Activated B cell treated with CpG ODN at 0.5 μM for 24 hours (primary cell): ENCODE measurements at places on chromosomes 2 and 18.

GRCh38 chr18:8889489-8889888, 184.1 kb downstream of the MTCL1 start:
- DNase-seq: no peak

DNA sequence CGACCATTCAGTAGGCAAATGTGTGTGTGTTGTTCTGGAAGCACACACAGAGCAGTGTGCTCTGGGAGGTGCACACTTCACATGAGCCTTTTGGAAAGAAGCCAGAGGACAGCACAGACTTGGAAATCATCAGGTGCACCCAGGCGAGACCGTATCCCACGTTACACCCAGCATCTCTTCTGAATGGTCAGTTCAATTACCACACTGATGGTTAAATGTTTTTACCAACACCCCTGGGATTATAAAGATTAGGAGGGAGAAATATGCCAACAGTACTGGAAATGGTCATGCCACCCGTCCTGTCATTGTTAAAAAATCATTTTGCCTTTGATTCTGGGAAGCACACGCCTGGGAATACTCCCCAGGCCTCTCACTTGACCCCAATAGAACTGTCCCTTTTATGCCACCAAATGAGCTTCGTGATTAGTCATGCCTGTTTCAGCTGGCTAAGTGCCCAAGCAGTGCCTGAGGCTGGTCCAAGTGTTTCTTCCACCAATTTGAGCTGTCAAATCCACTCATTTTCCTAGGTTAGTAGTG, 183.7 kb downstream of the NRP2 start:
- DNase-seq: no peak

DNA sequence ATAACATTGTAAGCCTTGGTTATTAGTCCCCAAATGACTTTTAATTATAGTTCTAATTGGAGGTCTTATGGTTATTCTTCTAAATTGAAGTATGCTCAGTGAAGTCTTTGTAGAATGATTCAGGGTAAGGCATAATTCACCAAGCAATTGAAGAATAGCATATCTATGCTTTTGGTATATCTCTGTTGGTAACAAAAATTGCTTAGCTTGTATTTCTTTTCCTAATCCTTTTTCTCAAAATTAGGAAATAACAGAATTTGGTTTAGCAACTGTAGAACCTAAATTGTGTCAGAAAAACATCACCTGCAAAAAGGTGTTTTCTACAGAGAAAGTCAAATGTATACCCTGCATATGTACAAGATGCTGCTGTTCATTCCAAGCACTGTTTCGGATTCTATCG, 189.2 kb upstream of the EPHA4 start:
- DNase-seq: no peak

- no peak for DNase-seq
Measured at GRCh38 chr2:42835577-42836371, 43.4 kb upstream of the HAAO start.

GRCh38 chr2:207260021-207260420, 94.3 kb upstream of the KLF7 start:
- no peak for DNase-seq

DNA sequence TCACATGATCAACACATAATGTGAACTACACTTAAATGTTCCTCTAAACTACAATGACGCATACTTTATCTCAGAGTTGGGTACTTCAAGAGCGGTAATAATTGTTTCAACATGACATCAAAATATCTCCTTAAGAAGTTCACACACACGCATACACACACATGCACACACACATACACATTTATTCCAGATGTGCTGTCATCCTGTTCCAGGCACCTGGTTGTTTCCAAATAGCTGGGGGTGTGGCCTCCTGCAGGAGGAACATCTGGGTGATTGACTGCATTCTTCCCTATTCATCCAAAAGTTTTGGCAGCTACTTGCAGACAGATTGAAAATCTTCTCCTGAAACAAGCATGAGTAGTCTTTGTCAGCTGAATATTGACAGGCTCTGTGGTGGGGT, 37.9 kb upstream of the PIK3C3 start:
- DNase-seq: no peak

DNA sequence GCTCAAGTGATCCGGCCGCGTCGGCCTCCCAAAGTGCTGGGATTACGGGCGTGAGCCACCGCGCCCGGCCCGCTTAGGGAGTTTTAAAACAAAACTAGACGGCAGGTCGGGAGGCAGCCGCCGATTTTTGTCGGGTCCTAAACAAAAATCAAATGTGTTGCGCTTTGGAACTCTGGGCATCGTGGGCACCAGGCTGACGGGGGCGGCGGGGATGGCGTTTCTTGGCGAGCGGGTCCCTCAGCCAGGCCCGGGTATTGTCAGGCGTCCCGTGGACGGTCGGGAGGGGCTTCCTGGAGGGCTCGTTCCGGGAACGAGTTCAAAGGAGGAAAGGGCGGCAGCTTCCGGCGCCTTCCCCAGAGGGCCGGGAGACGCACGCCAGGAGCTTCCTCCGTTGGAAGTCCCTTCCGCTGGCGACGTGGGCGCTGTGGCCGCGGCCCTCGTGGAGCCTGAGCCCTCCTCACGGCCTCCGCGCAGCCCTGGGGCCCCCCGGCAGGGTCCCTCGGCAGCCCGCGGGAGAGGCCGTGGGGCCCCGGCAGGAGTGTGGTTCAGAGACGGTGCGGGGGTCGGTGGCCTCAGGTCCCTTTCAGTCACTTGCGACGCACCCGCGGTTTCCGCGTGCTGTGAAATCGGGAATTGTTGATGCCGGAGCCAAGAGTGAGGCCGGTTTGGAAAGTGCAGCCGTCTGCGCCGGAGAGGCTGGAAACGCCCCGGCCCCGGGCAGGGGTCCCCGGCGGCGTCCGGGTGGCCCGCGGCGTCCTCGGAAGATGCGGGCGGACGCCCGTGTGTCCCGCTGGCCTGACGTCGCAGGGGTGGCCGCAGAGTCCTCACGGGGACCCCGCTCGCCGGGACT, 59.3 kb downstream of the EMILIN2 start:
- DNase-seq: peak; percentile 34

DNA sequence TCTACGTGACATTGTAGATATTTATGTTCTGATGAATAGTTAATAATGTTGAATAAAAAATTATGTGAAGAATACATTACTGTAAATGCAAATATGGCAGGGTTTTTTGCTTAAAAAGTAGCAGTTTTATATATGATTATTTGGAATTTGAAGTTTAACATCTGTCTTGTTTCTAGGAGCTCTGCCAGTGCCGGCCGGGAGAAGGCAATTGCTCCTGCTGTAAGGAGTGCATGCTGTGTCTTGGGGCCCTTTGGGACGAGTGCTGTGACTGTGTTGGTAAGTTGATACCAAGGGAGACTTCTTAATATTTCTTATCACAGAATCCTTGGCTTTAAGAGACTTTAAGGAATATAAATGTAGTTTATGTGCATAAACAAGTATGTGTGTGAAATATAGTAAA, 25.2 kb downstream of the TWSG1 start:
- no peak for DNase-seq

DNA sequence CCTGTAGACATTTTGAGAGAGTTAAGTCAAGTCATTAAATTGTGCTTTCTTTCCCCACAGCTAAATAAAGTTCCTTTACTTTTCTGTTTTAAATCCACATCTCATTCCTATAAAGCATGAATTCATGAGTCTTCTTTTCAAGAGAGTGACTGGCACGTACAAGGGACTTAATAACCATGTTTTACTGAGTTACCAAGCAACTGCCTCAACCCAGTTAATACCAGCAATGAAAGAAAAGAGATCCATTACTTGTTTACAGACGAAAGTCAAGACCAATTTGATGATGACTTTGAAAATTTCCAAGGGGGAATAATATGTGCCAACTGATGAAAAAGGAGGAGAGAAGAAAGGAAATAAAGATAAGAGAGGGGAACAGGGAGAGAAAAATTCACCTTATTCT, 1082.5 kb upstream of the GYPC start:
- DNase-seq: no peak

- no peak for DNase-seq
Measured at GRCh38 chr18:67359873-67360838, 156.4 kb downstream of the DSEL start.
